ENCODE measurements at places on chromosomes 13 and 19.

GRCh38 chr19:13053761-13054625 lies 48.7 kb downstream of the LYL1 start:
- no peak for DNase-seq

GRCh38 chr13:102904408-102904862 lies 58.6 kb downstream of the ERCC5 start:
- no peak for DNase-seq

DNA sequence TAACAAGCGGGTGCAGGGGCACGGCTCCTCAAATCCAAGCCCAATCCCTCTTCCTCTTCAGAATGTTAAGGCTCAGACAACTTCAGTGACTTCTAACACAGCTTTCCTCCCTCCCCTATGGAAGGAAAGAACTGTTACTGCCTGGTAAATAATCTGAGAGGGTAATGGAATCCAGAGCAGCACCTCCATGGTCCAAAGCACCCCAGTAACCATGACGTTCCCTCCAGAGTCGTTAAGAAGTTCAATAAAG lies 969 bp downstream of the AKT2 start:
- DNase-seq = no peak

DNA sequence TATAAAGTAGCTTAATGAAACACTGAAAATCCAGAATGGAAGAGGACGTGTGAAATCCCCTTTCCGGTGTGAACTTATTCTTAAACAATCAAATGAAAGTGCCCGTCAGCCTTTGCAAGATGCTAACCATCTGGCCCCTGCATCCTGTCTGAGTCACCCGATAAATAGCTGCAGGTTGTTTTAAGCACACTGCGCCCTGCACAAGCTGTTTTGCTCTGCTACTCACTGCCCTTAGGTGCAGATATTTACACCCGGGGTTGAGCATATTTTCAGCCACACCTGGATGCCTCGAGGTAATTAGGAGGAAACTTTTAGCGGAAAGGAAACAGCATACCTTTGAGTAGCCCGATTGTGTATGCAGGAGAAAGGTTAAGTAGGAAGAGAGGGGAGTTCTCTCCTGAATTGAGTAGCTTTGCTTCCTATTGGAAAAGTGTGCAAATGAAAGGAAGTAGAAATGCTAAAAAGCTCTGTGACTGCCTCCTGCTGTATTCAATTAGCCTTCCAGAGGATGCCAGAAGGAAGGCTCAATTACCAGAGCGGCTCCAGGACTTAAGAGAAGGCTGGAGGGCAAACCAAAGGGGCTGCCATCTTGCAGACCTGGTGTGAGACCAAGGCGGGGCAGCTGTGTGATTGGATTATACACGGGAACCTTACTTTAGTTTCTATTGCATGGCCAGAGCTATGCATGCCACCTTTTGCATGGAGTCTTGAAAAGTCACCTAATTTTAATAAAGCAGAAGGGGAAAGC lies 42.5 kb downstream of the IRS2 start:
- no peak for DNase-seq

DNA sequence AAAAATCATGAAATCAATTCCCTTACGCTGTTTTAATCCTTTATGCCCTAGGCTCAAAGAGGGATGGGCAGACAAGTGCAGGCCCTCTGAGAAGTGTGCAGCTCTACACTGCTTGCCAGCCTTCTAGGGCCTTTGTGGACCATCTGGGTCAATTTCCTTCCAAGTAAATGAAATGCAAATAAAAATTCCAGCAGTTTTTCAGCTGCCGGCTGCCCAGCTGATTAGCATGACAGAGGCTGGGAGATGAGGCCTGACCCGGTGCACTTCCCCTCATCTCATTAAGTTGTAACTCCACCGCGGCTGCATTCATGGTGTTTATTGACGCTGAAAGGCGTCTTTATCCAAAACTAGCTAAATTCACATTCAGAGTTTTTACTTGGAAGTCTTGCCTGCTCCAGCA lies 47.5 kb upstream of the GSX1 start:
- no peak for DNase-seq

DNA sequence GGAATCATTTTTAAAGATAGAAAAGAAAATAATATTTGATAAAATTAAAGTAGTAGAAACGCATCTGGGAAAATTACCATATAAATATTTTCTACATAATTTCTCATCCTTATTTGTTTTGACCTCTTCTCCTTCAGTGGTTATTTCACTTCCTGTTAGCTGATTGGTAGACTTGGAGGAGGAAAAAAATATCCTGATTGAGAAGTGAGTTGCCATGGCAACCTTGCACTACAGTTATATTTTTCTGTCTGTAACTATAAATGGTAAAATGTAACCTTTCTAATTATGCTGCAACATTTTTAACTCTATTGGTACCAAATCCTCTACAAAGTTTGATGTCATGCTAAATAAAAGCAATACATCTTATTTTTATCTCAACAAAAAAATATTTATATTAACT lies 45.2 kb downstream of the SCEL start:
- DNase-seq = no peak

- DNase-seq = no peak
Observed at GRCh38 chr13:48574041-48574796, 41.3 kb upstream of the RCBTB2 start.

Measured in stimulated activated CD8-positive, alpha-beta memory T cell treated with anti-CD3 and anti-CD28 coated beads, Interleukin-7, amount 100 ng/mL, for 4 hours (primary cell).